ENCODE measurements at places on chromosomes 2 and 18.
A peak's percentile ranks its signal among the peaks of the same experiment; 100 is the strongest.

GRCh38 chr2:103792042-103792441, 1030.2 kb downstream of the TMEM182 start:
- no peak for DNase-seq

GRCh38 chr2:17644997-17645720, 104.7 kb downstream of the VSNL1 start:
- no peak for DNase-seq

DNA sequence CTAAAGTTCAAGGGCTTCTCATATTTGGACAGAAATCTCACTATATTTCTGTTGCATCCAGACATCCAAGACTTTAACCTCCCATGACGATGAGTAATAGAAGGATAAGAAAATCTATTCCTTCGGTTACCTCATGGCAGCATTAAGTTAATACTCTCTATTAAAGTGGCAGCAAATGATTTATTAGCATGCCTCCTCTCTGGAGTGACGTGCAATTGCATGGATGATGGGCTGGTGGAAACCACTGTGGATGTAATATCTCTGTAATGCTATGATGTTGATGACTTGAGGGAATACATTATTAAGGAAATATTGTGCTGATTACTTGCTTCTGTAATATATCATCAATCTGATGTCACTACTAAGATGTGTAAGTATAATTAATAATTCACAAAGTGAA, 336.8 kb downstream of the DSEL start:
- DNase-seq: no peak

DNA sequence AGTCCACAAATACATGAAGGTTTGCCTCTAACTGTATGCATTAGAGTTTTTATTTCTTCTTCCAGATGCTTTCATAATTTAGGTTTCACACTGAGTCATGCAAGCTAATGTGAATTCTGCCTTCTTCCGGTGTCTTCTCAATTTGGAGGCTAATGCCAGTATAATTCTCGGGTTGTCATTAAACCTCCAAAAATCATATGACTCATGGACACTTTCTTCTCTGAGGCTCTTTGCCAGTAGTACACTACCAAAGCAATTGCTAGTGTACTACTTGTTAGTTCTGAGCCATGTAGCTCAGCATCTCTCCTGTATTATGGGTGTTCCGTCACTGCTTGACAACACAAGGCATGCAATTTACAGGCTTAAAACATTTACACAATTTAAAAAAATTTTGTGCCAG, 137.1 kb downstream of the VWC2L start:
- DNase-seq: no peak

DNA sequence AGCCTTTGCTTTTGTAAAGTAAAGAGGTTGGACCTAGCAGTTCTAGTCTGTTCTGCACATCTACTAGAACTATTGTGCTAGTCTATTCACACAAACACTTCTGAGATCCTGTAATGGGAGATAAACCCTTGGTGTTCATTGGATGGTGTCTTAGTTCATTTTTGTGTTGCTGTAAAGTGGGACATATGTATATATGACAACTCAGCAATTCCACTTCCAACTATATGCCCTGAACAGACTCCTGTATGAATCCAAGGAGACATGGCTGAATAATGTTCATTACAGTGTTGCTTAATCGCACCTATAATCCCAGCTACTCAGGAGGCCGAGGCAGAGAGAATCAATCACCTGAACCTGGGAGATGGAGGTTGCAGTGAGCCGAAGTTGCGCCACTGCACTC, 23.3 kb downstream of the HK2 start:
- no peak for DNase-seq

GRCh38 chr2:65300134-65300760, 72.6 kb downstream of the ACTR2 start:
- DNase-seq: peak; percentile 88

DNA sequence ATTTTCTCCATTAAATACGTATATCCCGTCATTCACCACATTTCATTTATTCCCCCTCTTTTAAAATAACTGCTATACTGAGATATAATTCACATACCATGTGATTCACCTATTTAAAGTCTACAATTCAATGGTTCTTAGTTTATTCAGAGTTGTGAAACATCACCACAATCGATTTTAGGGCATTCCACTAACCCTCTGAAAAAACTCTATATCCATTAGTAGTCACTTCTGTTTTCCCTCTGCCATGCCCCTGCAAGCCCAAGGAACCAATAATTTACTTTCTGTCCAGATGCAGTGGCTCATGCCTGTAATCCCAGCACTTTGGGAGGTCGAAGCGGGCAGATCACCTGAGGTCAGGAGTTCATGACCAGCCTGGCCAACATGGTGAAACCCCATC, 95.5 kb upstream of the FZD5 start:
- no peak for DNase-seq

- no peak for DNase-seq
Observed at GRCh38 chr18:48336332-48336731, 72.9 kb downstream of the ZBTB7C start.

GRCh38 chr2:175871331-175872004, 130.6 kb downstream of the LNPK start:
- no peak for DNase-seq

- DNase-seq: peak; percentile 68
Observed at GRCh38 chr2:240412975-240413812, 22.3 kb upstream of the GPC1 start.

- no peak for DNase-seq
Observed at GRCh38 chr2:134416637-134417036, 162.8 kb downstream of the MGAT5 start.

GRCh38 chr2:146908776-146909175, 936.1 kb upstream of the ACVR2A start:
- no peak for DNase-seq

GRCh38 chr2:152421521-152422370, 86.8 kb downstream of the FMNL2 start:
- DNase-seq: no peak

DNA sequence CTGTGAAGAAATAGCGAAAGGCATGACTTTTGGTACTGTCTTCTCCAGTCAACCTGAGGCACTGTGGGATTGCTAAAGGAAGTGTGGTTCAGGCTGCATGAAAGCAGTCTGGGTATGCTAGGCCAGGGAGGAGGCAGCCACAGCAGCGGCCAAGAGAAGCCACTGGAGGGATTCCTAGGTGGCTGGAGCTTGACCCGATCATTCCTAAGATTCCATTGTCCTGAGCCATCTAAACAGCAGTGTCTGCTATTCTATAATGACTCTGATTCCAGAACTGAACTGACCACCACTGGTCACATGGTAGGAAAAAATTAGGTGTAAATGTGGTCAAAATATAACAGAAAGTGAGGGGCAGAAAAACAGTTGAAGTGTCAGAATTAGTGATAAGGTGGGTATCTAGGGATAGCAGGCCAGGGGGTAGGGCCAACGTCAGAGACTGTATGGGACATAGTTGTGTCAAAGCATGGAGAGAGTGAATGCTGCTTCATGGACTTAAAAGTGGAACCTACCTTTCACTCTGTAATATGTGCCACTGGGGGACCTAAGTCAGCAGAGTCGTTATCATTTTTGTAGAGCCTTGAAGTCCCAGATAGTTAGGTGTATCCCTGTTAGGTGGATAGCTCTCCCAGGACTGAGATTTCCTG, 204.6 kb downstream of the CTNNA2 start:
- DNase-seq: no peak

GRCh38 chr2:236661762-236662110, 92.1 kb downstream of the ACKR3 start:
- no peak for DNase-seq

- DNase-seq: no peak
Observed at GRCh38 chr2:26238311-26238958, 6.0 kb downstream of the HADHA start.

DNA sequence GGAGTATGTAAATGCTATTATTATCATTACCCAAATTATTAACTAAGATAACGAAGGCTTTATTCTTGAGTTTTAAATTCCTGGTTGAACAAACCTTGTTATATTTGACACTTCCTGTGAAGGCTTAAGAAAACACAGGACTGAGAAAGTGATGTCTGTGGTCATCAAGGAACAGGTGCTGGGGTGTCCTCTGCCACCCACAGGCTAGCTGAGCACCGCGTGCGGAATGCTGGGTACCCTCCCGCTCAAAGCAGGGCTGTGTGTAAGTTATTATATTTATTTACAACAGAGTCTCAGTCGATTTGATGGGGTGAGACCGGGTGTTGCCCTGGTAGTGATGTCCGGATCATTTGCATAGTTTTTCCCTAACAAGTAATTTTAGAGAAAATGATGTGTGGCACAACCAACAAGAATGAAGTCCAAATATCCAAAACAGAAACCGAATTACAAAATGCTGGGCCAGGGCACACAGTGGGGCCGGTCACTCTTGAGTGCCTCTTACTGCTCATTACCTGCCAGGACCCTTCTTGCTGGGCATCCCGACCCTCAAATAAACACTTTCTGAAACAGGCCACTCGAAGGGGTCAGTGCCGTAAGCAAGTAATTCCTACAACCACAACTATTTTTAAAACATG, 49.2 kb downstream of the TMEM18 start:
- DNase-seq: no peak

DNA sequence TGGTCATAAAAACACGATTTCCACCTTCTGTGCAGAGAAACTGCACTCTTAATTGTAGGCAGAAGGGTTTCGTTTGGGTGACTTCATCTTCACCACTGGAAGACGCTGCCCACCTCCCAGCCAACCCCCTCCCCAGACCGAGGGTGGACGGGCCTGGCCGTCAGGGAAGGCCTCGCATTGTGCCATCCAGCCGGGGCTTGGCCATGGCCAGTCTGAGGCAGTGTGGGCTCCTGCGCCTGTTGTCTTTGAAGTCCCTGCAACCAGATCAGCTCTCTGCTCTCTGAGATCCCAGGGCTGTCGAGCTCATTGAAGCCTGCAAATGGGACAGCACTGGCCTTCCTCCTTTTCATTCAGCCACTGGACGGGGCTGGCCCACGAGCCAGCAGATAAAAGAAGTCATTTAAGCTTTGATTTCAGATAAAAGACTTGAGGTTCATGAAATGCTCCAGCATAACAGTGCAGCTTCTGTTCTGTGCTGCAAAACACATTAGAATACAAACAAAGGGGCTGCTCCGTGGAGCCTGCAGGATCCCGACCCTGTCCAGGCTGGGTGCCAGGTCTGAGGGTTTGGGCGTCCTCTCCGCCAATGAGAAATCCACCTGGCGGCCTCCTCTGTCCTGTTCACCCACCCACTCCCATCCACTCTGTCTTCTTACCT, 253.5 kb downstream of the LDLRAD4 start:
- DNase-seq: no peak

GRCh38 chr2:71548646-71549425, 95.5 kb downstream of the DYSF start:
- peak; percentile 76 for DNase-seq

GRCh38 chr2:170812710-170813600, 3.7 kb upstream of the GAD1 start:
- DNase-seq: no peak

GRCh38 chr2:134190062-134190806, 63.6 kb upstream of the MGAT5 start:
- DNase-seq: no peak

- peak; percentile 8 for DNase-seq
Observed at GRCh38 chr2:72964146-72964525, 46.8 kb downstream of the EMX1 start.

GRCh38 chr2:12046641-12047040, 300.2 kb downstream of the LPIN1 start:
- no peak for DNase-seq

GRCh38 chr2:176100547-176101140, 1.0 kb downstream of the HOXD12 start:
- DNase-seq: no peak

DNA sequence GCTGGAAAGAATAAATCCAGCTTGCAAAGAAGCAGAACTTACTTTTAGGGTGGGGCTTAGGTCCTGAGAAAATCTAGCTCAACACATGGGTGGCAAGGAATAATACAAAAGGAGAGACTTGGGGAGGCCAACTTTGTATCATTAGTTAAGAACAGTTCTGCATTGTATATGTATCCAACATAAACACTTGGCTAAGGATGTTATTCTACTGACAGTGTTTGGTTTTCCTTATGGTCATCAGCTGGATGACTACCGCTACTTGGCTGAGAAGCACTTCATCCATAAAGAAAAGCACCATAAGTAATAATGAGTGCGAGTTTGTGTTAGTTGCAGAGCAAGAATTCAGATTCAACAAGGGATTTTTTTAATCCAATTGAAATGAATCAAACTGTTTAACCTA, 614.9 kb downstream of the ARHGAP15 start:
- no peak for DNase-seq

DNA sequence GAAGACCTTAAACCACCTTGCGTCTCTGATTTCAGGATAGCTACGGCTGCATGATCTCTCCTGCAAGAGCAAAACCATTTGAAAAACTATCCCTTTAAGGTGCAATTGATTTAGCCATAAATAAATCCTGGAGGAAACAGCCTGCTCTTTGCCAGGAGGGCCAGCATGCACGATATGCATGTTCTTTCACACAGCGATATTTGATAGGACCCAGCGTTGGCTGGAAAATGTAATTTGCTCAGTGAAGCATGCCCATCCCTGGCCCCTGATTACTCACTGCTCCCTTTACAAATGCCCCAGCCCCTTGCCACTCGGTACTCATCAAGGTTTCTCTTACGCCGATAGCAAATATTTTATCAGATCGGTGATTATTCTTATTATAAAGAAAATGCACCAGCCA, 315.4 kb downstream of the CDH2 start:
- no peak for DNase-seq

DNA sequence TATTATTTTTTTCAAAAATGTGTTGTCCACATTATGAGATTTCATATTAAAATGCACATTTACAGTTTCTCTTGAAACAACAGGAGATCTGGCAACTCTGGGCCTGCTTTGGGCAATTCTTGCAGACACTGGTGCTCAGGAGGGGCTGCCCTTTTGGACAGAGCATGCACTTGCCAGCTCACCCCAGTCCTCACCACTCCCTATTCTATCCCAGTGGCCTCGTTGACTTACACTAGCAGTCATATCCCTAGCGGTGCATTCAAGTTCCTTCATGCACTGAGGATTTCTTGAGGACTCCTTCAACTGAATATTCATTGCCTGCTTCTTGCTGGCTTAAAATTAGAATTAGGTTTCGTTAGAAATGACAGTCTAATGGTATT, 87.9 kb upstream of the FHL2 start:
- DNase-seq: no peak

GRCh38 chr2:36960773-36961172, 5.6 kb downstream of the STRN start:
- no peak for DNase-seq

- no peak for DNase-seq
Observed at GRCh38 chr2:153497938-153498629, 19.5 kb upstream of the RPRM start.

- DNase-seq: no peak
Observed at GRCh38 chr2:11446733-11447248, 19.2 kb downstream of the E2F6 start.

- no peak for DNase-seq
Observed at GRCh38 chr2:230913406-230914143, 11.5 kb downstream of the GPR55 start.

DNA sequence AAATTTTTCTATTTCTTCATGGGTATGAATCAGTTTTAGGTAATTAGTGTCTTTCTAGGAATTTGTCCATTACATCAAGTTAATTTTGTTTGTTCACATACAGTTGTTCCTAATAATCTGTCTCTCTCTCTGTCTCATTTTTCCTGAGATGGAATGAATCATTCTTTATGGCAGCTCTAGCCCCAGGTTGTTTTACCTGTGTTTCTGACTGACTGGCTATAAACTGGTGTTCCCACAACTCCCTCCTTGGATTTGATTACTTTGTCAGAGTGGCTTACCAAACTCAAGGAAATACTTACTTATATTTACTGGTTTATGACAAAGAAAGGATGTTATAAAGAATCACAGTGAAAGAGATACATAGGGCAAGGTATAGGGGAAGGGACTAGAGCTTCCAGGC, 15.1 kb downstream of the ADNP2 start:
- DNase-seq: no peak

- peak; percentile 87 for DNase-seq
Observed at GRCh38 chr2:219460424-219460926, 25.8 kb downstream of the SPEG start.
